ENCODE measurements at places on chromosomes 2 and 18.

- DNase-seq: no peak
Measured at GRCh38 chr2:24886691-24887304, 33.2 kb downstream of the ADCY3 start.

DNA sequence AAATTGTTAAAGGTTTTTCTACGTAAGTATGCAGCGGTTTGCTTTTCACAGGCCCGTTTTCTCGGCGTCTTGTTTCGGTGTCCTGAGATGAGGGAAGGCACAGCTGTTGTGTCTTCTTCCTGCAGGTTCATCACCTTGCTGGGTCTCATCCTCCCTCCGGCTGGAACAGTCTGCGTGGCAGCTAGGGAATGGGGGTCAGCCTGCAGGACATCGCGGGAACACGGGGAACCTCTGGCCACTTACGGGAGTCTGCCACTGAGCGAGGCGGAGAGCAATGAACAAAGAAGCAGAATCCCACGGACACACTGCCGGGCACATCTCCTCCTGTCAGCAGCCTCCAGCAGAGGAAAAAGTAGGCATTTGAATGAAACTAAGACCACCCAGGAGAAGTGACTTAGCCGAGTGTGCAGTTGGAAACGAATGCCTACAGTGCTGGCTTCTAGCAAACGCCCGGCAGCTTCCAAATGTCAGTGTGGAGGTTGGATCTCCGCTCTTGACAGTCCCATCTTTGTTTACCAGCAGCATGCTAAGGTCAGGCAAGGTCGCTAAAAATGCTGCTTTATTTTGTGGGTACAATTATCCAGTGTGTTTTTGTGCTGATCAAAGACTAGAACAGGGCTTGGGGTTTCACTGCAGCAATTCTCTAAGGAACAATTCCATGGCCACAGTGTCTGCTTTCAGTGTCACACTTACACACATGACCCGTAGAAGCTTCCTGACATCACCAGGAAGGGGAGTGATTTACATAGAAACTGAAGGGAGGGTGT lies 109.8 kb upstream of the SEC11C start:
- DNase-seq: no peak

DNA sequence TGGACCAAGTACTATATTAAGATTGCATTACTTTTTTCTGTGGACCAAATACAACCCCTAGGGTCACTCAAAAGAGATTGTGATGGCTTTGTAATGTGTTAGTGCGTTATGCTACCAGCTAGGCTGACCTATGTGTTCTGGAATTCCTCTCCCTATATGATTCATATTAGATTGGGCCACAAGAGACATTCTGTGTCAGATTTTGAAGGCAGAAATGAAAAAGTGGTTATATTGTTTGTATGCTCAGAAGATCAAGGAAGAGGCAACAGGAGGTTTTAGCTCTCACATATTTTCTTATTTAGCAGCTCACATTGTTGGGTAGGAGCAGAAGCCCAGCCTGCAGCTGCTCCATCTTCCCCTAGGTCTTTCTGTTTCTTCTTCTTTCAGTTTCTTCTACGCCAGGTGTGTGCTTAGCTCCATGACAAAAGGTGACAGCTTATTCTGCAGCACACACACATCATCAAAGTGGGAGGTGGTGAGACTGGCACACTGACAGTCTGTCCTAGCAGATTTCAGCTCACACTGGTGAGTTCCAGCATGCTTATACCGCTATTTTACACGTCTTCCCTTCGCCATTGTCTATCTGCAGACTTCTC lies 156.8 kb upstream of the UBE2E3 start:
- no peak for DNase-seq

DNA sequence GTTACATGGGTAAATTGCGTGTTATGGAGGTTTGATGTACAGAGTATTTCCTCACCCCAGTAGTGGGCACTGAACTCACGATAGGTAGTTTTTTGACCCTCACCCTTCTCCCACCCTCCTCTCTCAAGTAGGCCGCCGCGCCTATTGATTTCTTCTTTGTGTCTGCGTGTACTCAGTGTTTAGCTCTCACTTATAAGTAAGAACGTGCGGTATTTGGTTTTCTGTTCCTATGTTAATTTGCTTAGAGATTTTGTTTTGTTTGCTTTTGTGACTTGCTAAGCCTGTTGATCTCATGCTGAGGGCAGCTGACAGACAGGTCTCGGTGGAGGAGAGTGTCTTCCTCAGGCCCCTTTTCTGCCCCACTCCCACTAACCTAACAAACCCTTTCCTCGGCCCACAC lies 36.2 kb downstream of the ACOXL start:
- DNase-seq: no peak

- DNase-seq: no peak
Measured at GRCh38 chr2:45860136-45861121, 209.0 kb downstream of the PRKCE start.

GRCh38 chr2:240997141-240997855 lies 1.1 kb upstream of the SNED1 start:
- DNase-seq: no peak

GRCh38 chr18:58535340-58536201 lies 93.3 kb downstream of the ALPK2 start:
- DNase-seq: no peak

- no peak for DNase-seq
Measured at GRCh38 chr2:127669056-127669455, 6.3 kb downstream of the LIMS2 start.

DNA sequence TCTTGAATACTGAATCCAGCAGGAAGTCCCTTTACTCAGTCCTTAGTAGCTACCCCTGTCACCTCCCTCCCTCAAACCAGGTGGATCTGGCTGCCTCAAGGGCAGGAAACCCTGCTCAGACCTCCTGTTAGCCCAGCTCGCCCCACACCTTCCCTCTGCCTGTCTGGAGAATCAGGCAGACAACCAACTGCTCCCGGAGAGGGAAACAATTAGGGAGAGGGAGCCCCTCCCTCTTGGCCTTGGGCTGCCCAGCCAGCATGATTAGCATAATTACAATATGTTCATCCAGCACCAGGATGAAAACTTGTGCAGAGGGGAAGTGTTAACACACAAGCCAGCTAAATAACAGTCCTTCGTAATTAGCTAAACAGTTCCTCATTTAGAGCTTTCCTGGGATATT lies 185.5 kb downstream of the C1D start:
- no peak for DNase-seq

GRCh38 chr2:176646033-176646615 lies 376.9 kb downstream of the MTX2 start:
- no peak for DNase-seq

- no peak for DNase-seq
Measured at GRCh38 chr2:180077295-180077906, 70.3 kb upstream of the CWC22 start.

DNA sequence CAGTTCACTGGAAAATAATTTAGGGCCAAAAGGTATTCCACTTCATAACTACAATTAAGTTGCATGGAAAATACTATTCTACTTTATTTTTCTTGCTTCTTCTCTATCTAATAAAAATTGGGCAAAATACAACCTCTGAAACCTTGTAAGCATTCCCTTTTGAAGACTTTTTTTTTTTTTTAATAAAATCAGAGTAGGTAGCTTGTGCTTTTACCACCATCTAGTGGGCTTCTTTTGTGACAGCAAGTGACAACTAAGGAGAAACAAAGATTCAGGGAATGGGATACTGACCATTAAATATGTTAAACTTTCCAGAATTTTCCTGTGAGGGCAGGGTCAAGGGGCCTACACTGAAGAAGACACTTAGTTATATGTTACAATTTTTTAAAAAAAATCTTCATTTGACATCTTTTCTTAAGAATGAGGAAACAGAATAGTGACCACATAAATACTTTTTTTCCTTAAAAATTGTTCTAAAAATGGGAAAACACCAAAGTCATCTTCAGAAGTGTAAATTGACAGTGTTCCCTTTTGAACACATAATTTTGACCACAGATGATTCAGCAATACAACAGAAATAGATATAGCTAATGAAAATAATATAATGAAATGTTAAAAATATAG lies 1183.2 kb upstream of the ACVR2A start:
- DNase-seq: no peak

DNA sequence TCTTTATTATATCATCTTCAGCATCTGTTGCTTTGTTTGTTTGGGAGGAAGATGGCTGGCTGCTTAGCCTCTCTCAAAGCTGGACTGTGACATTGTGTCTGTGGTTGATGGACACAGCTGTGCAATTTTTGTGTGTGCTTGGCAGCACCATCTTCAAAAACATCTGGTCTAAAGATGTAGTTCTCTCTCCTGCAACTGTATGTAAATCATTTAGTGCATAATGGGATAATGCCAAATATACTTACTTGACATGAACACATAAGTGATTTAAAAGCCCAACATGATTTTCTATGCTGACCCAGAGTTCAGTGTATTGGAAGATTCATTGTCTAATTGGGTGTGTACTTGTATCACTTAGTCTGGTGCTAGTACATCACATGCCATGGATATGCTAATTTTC lies 112.2 kb downstream of the MAP4K4 start:
- DNase-seq: no peak

DNA sequence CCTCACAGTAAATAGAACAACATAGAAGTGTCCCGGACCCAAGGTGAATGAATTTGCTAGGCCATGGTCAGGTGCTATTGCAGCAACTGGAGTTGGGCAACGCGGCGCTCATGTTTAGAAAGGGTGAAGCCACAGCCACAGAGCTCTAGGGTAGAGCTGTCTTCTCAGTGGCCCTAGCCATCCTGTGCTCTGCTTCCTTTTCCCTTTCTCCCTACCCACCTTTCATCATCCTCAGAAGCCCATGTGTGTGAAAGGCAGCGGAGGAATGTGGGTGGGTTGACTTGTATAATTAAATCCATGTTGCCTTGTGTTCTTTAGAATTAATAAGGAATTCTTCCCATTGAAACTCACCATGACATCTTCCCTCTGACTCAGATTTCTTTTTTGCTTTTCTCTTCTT lies 336.7 kb downstream of the OSR1 start:
- no peak for DNase-seq

- no peak for DNase-seq
Measured at GRCh38 chr2:138630164-138630563, 128.6 kb downstream of the SPOPL start.

DNA sequence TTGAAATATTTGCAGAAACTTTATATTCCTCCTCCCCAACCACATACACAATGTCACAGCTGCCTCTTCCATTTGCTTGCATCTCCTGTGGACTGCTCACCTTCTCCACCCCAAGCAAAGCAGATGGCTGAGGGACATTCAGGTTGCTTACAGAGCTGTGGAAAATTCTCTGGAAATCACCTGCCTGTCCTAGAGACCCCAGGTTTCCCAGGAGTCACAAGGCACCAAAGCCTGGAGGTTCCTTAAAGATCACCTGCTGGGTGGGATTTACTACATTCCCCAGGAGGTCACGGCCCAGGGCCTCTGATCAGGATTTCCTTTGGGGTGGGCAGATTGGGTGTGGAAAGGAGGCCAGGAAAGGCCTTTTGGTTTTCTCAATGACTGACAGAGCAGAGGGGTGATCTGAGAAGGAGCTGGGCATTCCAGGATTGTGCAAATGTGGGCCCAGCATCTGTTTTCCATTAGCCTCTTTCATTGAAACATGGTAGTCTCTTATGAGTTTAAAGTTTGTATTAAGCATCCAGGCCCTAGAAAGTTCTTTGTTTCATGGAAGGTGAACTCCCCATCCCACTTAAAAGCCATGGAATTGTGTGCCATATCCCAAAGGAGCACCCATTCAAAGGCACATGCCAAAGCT lies 410.7 kb upstream of the TNP1 start:
- DNase-seq: no peak

GRCh38 chr2:138023298-138023697 lies 59.0 kb downstream of the HNMT start:
- DNase-seq: no peak

GRCh38 chr2:236765478-236765877 lies 195.9 kb downstream of the ACKR3 start:
- no peak for DNase-seq

DNA sequence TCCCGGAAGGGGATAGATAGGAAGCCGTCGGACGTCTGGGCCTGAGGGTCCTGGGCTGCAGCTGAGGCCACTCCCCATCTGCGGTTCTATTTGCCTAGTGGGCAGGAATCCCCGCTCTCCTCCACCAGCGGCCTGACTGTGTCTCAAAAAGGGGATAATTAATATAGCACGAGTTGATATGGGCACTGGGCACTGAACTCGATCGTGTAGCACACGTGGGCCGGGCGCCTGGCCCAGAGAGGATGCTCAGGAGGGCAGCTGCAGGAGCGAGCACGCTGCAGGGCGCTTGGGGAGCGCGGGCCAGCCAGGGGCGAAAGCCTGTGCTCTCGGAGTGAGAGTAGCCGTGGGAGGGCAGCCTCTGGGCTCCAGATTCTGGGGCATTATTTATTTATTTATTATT lies 8.8 kb upstream of the GBX2 start:
- DNase-seq: no peak

DNA sequence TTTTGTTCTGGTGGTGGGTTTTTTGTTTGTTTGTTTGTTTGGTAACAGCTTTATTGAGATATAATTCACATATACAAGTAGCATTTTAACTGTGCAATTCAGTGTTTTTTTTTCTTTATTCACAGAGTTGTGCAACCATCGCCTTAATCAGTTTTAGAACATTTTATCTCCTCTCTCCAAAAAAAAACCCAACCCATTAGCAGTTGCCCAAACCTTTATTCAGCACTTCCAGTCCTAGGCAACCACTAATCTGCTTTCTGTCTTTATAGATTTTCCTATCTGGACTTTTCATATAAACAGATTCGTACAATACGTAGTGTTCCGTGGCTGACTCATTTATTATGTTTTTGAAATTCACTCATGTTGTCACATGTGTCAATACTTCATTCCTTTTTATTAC lies 38.7 kb downstream of the CCDC138 start:
- no peak for DNase-seq

GRCh38 chr2:222919841-222920526 lies 59.1 kb downstream of the ACSL3 start:
- no peak for DNase-seq

DNA sequence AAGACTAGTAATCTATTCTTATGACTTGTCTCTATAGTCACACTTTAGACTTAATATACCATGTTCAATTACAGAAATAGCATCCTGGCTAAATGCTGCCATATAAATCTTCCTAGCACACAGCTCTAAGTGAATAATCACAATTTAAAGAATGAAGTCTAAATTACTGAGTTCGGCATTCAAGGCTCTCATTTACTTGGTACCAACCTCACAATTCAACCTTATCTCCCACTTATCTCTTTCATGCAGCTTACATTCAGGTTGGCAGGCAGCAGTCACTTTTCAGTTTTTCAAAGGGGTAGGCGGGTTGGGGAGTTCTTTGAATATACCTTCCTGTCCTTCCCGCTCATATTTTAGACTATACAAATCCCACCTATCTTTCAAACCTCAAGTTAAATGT lies 1.5 kb downstream of the MMADHC start:
- no peak for DNase-seq

All from stimulated activated CD8-positive, alpha-beta memory T cell treated with anti-CD3 and anti-CD28 coated beads, Interleukin-15, amount 100 ng/mL, for 4 hours (primary cell).